EL (cell line): ENCODE measurements at places on chromosomes 16 and 17.
A peak's percentile ranks its signal among the peaks of the same experiment; 100 is the strongest.

GRCh38 chr16:13902677-13903076 is 17.3 kb upstream of the ERCC4 start:
- DNase-seq = no peak

- no peak for DNase-seq
These were observed 4.8 kb downstream of the SPHK1 start for GRCh38 chr17:76388966-76389888.

- peak; percentile 43 for DNase-seq
These were observed 2.5 kb upstream of the ATP6V0C start for GRCh38 chr16:2511128-2511800.

GRCh38 chr16:2973093-2973492 is 3.9 kb downstream of the PAQR4 start:
- DNase-seq = no peak

DNA sequence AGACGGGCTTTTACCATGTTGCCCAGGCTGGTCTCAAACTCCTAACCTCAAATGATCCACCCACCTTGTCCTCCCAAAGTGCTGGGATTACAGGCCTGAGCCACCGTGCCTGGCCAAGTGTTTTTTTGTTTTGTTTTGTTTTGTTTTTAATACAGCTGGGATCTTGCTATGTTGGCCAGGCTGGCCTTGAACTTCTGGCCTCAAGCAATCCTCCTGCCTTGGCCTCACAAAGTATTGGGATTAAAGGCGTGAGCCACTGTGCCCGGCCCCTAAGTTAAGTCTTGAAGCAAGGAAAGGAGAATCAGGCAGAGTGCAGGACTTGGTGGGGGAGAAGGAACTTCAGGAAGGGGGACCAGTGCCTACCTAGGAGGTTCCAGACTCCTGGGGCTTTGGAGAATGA is 51.7 kb upstream of the NOL11 start:
- DNase-seq = no peak

GRCh38 chr16:49837688-49838410 is 18.1 kb downstream of the ZNF423 start:
- DNase-seq = no peak

DNA sequence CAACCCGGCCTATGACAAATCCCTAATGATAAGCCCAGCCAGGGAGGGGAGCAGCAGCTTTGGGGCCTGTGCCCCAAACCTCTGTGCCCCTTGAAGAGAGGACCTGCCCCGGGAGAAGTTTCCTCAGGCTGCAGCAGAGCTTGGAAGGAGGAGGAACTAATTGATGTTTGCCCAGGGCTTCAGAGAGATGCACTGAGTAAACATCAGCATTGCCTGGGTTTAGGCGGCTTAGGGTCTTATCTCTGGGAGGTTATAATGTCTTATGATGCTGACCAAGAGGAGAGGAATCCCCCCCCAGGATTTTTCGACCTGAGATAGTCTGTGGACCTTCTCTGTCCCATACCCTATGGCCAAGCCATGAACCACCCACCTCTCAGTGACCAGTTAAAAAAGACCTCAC is 148.7 kb upstream of the SDK2 start:
- DNase-seq = no peak
